Stimulated activated CD8-positive, alpha-beta memory T cell treated with anti-CD3 and anti-CD28 coated beads, Interleukin-7, amount 100 ng/mL, for 4 hours (primary cell): ENCODE measurements at places on chromosomes 6 and 20.

DNA sequence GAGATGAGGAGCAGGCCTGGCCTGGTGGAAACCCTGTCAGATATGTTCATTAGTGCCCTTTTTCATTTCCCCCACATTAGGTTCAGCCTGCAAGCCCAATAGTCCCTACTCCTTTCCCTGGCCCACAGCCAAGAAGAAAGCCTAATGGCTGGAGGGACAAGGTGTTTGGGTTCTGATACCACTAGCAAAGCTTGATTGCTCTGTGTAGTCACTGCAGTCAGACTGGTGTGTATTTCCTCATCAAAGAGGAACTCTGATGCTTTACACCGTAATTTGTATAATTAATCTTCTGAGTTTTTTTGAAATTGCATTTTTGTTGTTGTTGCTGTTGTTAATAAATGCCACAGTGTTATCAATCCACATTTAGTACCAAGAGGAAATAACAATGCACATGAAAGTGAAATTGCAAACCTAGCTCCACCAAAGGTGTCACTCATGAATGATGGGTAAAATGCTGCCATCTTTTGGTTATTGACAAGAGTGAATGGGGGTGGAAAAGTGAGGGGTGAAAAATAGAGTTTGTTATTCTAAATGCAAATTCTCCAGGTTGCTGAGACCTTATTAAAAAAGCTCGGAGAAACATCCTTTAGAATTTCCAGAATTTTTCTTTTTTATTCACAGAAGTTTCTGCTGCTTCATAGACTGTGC, 320.2 kb upstream of the POU3F2 start:
- no peak for DNase-seq

GRCh38 chr6:6994796-6995195, 113.0 kb upstream of the RREB1 start:
- no peak for DNase-seq

- no peak for DNase-seq
Measured at GRCh38 chr6:118252474-118252873, 295.6 kb upstream of the PLN start.

GRCh38 chr6:94902974-94903628, 674.2 kb upstream of the MANEA start:
- DNase-seq, result no peak

DNA sequence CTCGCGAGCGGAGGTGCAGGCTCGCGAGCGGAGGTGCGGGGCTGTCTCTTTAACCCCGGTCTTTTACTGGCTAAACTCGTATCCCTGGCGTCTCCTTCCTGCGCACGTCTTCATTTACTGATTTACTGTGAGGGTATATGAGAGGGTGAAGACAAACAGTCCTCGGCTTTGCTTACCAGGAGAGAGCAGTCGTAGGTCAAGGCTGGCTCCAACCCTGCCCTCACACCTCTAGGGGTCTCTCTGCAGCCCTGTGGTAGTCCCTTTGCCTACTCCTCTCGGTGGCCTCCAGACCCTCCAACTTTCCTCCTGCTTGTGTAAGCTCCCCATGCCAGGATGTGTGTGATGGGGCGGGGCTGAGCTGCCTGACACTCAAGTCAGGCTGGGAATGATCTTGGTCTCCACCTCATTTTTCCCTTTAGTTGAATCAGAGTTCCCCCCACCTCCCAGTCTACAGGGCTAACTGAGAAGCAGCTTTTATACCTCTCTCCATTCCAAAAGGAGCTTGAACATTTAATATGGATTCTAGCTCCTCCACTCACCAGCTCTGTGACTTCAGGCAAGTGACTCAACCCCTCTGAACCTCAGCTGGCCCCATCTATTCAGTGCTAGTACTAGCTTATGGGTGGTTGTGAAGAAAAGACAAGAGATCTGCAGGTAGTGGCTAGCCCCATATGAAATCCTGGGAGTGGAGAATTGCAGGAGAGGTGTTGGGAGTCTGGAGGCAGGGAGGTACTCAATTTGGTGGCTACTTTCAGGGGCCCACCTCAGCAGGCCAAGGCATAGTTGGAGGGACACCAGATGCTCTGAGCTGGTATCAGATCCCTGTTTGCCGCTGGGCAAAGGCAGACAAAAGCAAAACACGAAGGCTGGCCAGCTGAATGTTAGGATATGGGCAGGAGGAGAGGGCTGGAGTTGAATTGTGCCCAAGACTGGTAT, 902 bp downstream of the SLC29A1 start:
- DNase-seq, result no peak

GRCh38 chr6:62103186-62103859, 182.7 kb downstream of the KHDRBS2 start:
- DNase-seq, result no peak

GRCh38 chr20:8318965-8319625, 187.0 kb downstream of the PLCB1 start:
- no peak for DNase-seq

- no peak for DNase-seq
Measured at GRCh38 chr20:36344517-36345132, 38.5 kb downstream of the DLGAP4 start.

GRCh38 chr6:3142536-3142935, 14.8 kb downstream of the TUBB2A start:
- no peak for DNase-seq

DNA sequence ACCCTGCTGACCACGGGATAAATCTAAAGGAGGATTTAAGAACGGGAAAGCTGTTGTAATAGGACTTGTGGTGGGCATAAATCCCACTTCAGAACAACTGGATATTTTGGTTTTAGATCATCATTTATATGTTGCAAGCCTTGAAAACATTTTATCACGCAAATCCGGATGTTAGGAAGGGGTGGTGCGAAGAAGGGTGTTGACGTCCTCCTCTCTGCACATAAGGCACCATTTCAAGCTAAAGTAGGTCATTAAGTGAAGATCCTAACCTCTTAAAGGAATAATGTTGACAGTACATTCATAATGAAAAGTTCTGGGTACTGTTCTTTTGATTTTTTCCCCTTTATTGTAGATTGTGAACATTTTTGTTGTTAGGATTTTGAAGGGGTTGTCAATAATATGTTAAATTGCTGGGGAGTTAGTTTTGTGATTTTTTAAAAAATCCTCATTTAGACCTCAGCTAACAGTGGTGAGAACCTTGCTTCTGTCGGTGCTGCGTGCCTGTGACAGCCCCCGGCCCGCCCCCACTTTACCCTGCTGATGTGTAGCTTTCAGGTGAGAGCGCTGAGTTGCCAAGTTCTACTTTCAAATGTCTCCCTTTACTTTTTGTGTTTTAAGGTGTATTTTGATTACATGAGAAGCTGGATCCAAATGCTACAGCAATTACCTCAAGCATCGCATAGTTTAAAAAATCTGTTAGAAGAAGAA, 88.8 kb downstream of the MAP3K4 start:
- no peak for DNase-seq

DNA sequence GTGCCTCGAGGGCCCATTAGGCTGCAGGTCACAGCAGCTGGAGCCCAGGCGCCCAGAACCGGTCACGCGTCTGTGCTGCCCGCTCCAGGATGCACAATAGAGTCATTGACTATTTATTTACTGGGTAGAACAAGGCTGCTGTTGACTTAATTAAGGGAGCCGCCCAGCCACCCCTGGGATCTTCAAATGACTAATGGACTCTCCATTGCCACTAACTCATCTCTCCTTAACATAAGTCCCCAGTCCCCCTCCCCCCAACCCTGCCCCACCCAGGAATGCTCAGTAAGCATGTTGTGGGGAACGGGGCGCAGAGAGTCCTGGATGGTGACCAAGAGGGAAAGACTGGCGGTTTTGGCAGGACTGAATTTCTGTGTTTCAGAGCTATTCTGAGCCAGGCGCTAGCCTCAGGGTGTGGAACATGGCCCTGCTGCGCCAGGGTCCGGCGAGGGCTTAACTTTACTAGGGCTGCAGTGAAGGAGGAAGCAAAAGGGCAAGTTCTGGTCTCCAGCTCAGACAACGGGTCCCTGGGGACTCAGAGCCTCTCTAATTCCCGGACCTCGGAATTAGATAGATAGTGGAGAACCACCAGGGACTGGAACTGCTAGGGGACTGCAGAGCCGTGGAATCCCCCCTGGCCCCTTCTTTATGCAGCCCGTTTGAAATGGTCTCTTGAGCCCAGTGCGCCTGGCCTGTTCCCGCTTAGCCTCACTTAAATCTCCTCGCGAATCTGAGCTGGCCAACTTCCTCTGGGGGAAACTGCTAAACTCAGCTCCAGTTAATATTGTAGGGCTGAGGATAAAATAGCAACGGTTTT, 1.5 kb upstream of the GRIK2 start:
- no peak for DNase-seq

DNA sequence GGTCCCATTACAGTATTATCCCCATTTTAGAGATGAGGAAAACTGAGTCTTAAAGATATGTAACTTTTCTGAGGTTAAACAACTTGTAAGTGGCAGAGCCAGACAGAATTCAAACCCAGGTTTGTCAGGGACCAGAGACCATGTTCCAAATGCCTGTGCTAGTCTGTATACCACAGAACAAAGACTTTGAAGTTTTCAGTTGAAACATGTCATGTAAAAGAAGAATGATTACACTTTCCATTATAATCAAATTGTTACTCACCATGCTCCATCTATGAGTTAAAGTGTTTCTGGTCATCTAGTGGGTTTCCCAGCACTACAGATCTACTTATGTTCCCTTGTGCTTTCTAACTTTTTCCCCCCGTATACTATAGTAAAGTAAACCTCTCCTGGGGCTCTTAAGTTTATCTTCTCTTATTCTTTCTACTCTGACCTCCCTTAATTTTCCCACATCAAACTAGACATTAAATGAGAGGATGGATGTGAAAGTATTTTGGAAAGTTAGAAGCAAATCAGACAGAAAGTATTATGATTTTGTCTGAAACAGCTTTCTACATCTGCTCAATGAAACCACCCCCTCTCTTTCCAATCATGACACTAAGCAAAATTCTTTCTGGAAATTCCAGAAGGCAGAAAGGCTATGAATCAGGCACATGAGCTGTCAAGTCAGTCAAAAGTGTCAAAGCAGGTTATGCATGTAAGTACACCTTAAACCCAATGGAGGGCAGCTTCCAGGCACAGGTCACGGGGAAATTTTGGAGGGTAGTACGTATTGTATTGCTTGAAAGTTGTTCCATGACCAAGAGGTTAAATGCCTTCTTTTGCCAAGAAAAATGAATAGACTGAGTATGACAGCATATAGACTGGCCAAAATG, 132.7 kb upstream of the MAP3K7 start:
- no peak for DNase-seq

DNA sequence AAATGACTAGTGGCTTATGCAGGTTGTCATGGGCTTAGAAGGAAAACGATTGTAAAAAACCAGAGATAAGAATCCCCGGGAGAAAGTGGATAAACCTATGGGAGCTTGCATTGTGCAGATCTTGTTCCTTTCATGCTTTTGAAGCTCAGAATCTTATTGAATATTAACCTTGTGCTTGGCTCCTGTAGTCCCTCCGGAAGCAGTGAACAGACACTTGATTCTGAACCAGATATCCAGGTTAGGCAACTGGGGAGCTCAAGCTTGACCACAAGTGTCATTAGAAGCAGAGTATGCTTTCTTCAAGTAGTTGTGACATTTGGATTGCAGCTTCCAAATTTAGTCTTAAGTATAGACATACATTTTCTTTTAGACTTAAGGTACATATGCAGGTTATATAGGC, 212.6 kb upstream of the MOCS1 start:
- no peak for DNase-seq

DNA sequence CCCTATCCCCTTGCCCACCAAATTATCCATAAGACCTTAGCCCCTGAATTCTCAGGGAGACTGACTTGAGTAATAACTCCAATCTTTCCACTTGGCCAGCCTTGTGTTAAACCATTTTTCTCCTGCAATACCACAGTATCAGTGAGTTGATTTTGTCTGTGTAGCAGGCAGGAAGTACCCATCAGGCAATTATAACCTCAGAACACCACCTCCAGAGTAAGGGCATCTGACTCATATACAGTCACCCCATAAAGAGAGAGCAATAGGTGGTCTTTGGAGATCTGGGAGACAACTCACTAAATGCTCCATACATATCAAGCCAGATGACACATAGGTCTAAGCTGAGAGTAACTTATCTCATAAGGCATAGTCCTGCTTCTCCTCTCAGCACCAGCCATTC, 83.7 kb downstream of the FILIP1 start:
- no peak for DNase-seq

DNA sequence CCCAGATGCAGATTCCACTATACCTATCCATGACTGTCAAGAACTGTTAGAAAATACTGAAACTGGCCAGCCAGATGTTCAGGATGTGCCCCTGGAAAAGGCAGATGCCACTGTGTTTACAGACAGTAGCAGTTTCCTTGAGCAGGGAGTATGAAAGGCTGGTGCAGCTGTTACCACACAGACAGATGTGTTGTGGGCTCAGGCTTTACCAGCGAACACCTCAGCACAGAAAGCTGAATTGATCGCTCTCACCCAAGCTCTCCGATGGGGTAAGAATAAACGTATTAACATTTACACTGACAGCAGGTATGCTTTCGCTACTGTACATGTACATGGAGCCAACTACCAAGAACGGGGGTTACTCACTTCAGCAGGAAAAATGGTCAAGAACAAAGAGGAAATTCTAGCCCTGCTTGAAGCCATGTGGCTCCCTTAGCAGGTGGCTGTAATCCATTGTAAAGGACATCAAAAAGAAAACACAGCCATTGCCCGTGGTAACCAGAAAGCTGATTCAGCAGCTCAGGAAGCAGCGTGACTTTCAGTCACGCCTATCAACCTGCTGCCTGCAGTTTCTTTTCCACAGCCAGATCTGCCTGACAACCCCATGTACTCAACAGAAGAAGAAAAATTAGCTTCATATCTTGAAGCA, 459.7 kb upstream of the HTR1E start:
- DNase-seq, result no peak

DNA sequence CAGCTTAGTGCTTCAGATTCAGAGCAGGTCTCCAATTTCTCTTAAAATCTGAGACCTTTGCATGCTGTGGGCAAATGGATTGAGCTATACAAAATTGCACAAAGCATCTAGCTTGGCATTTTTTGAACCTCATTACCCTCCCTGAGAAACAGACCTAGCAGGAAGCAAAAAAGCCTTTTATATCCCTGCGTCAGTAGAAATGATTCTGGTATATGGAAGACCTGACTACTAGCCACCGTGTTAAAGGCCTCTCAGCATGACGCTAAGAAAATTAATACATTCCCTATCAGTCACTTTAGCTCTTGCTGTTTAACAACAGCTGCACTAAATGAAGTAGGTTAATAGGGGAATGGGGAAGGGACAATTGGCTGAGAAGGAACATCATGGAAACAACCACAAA, 110.7 kb upstream of the SMLR1 start:
- DNase-seq, result no peak

- no peak for DNase-seq
Measured at GRCh38 chr20:12394786-12395185, 477.1 kb downstream of the BTBD3 start.

GRCh38 chr6:150322466-150322871, 46.3 kb upstream of the IYD start:
- no peak for DNase-seq

DNA sequence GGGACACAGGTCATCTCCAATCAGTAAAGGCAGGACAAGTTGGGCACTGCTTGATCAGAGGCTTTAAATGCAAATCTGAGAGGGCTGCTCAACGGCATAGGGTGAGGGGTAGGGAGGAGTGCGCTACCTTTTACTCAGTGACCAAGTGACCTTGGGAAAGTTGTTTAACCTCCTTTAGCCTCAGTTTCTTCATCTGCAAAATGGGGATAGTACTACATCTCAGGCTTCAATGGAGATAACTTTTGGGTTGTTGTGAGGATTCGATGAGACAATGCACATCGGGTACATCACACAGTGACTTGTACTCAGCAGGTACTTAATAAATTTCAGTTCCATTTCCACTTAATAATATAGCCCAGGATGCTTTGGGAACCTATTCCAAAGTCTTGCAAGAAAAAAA, 22.6 kb downstream of the MDGA1 start:
- no peak for DNase-seq
